CD4-positive, alpha-beta T cell (primary cell): ENCODE measurements at places on chromosomes 16 and 17.

GRCh38 chr17:40707745-40708144 is 4.2 kb upstream of the KRT24 start:
- no peaks in the 10 kb centered on the region for H3K4me1 ChIP-seq
- peaks cover 7% of the 10 kb centered on the region for H3K27me3 ChIP-seq
- DNase-seq = no peak
- no peak overlapping the region for H3K27ac ChIP-seq
- no peaks in the 10 kb centered on the region for H3K36me3 ChIP-seq

- DNase-seq = no peak
- H3K27ac ChIP-seq = peak overlapping the region; percentile 60
- H3K36me3 ChIP-seq = peaks cover 2% of the 10 kb centered on the region
These were observed 3.8 kb upstream of the HOXB2 start for GRCh38 chr17:48548523-48549280.

DNA sequence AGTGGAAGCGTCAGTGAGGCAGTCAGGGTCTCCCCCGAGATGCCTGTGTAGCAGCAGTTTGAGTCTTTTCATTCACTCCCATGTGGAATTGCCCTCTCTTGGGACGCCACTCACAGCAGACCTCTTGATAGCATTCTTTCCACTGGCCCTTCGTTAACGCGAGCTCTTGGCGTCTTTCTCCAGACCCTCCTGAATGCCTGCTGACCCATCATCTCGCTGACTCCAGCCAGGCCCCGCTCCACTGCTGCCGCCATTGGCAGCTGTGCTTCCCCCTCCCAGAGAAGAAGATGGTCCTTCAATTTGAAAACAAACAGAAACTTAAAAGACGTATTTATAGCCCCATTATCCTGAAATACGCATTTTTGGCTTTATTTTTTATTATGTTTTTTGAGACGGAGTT is 63.1 kb downstream of the SEC14L1 start:
- H3K4me1 ChIP-seq = no peaks in the 10 kb centered on the region
- no peak overlapping the region for H3K4me3 ChIP-seq
- H3K27me3 ChIP-seq = no peaks in the 10 kb centered on the region
- H3K36me3 ChIP-seq = peaks cover 81% of the 10 kb centered on the region
- H3K27ac ChIP-seq = no peak overlapping the region
- DNase-seq = no peak

GRCh38 chr17:3890082-3890877 is 2.6 kb downstream of the CAMKK1 start:
- peaks cover 4% of the 10 kb centered on the region for H3K36me3 ChIP-seq
- H3K4me3 ChIP-seq = no peak overlapping the region
- H3K27ac ChIP-seq = no peak overlapping the region
- no peak for DNase-seq
- H3K27me3 ChIP-seq = no peaks in the 10 kb centered on the region

- no peak overlapping the region for H3K27ac ChIP-seq
- H3K27me3 ChIP-seq = no peaks in the 10 kb centered on the region
- no peak overlapping the region for H3K4me3 ChIP-seq
- no peaks in the 10 kb centered on the region for H3K4me1 ChIP-seq
- no peaks in the 10 kb centered on the region for H3K36me3 ChIP-seq
- DNase-seq = no peak
These were observed 201.9 kb upstream of the CDH11 start for GRCh38 chr16:65323655-65324237.

DNA sequence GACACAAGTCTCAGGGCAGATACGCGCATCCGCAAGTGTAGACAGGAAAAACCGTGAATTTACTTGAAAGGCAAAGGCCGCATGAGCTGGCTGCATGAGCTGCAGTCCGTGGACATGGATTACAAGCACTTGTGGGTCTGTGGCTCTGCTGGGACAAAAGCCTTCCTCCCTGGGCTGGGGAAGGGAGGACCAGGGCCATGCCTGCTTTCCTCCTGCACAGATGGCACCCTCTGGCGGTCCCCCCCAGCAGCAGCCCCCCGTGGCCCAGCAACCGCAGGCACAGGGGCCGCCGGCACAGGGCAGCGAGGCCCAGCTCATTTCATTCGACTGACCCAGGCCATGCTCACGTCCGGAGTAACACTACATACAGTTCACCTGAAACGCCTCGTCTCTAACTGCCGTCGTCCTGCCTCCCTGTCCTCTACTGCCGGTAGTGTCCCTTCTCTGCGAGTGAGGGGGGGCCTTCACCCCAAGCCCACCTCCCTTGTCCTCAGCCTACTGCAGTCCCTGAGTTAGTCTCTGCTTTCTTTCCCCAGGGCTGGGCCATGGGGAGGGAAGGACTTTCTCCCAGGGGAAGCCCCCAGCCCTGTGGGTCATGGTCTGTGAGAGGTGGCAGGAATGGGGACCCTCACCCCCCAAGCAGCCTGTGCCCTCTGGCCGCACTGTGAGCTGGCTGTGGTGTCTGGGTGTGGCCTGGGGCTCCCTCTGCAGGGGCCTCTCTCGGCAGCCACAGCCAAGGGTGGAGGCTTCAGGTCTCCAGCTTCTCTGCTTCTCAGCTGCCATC is 1.7 kb upstream of the MRPL12 start:
- H3K27me3 ChIP-seq = no peaks in the 10 kb centered on the region
- DNase-seq = no peak
- peaks cover 39% of the 10 kb centered on the region for H3K4me1 ChIP-seq
- peaks cover 51% of the 10 kb centered on the region for H3K36me3 ChIP-seq
- peak overlapping the region; percentile 93 for H3K4me3 ChIP-seq
- H3K27ac ChIP-seq = no peak overlapping the region

GRCh38 chr17:68324654-68325336 is 33.5 kb downstream of the ARSG start:
- H3K36me3 ChIP-seq = no peaks in the 10 kb centered on the region
- DNase-seq = no peak
- no peaks in the 10 kb centered on the region for H3K27me3 ChIP-seq
- H3K4me3 ChIP-seq = no peak overlapping the region
- no peak overlapping the region for H3K27ac ChIP-seq

DNA sequence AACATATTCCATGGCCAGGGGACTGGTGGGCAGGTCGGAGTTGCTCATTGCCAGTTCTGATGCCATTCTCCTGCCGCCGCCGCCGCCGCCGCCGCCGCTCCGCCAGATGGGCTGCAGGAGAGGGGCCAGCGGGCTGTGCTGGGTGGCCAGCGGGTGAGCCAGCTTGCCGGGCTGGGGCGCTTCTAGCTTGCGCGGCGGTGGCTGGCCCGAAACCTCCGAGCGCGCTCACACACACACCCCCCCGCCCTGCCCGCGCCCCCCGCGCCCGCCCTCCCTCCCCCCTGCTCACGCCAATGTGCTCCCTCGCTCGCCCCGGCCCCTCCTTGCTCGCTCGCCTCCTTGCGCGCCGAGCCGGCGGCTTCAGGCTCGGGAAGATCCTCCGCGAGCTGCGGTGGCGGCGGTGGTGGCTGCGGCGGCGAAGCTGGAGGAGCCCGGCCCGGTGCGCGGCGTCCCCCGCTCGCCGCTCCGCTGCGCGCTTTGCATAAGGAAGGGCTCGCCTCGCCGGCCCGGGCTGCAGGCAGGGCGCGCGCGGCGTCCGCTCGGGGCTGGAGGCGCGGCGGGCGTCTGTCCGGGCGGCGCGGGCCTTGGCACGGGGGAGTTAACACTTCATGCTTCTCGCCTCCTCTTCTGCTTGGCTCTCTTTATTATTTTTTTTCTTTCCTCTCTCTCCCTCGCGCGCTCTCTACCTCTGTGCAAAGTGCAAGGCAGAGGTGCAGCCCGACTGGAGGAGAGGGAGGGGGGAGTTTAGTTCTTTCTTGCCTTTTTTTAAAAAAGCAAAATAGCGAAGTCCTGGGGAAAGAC is 500 bp downstream of the MAF start:
- no peaks in the 10 kb centered on the region for H3K36me3 ChIP-seq
- peak overlapping the region; percentile 90 for H3K4me3 ChIP-seq
- peak overlapping the region; percentile 50 for H3K27ac ChIP-seq
- peaks cover 22% of the 10 kb centered on the region for H3K4me1 ChIP-seq

- no peak overlapping the region for H3K4me3 ChIP-seq
- no peak overlapping the region for H3K27ac ChIP-seq
- no peaks in the 10 kb centered on the region for H3K27me3 ChIP-seq
- no peak for DNase-seq
- no peaks in the 10 kb centered on the region for H3K36me3 ChIP-seq
These were observed 126.4 kb downstream of the USP22 start for GRCh38 chr17:20916383-20916782.

GRCh38 chr16:63938661-63939060 is 1183.2 kb downstream of the CDH11 start:
- no peak for DNase-seq
- no peak overlapping the region for H3K4me3 ChIP-seq
- H3K4me1 ChIP-seq = no peaks in the 10 kb centered on the region
- H3K36me3 ChIP-seq = no peaks in the 10 kb centered on the region
- no peak overlapping the region for H3K27ac ChIP-seq

GRCh38 chr17:42347198-42347597 is 41.0 kb downstream of the STAT3 start:
- no peaks in the 10 kb centered on the region for H3K27me3 ChIP-seq
- peaks cover 7% of the 10 kb centered on the region for H3K4me1 ChIP-seq
- H3K36me3 ChIP-seq = peaks cover 41% of the 10 kb centered on the region
- no peak overlapping the region for H3K27ac ChIP-seq
- H3K4me3 ChIP-seq = no peak overlapping the region

- H3K4me1 ChIP-seq = no peaks in the 10 kb centered on the region
- no peaks in the 10 kb centered on the region for H3K27me3 ChIP-seq
These were observed 16.4 kb downstream of the LYRM1 start for GRCh38 chr16:20916942-20917341.

- H3K4me3 ChIP-seq = no peak overlapping the region
- no peak for DNase-seq
These were observed 38.4 kb upstream of the PABPN1L start for GRCh38 chr16:88904676-88905365.

DNA sequence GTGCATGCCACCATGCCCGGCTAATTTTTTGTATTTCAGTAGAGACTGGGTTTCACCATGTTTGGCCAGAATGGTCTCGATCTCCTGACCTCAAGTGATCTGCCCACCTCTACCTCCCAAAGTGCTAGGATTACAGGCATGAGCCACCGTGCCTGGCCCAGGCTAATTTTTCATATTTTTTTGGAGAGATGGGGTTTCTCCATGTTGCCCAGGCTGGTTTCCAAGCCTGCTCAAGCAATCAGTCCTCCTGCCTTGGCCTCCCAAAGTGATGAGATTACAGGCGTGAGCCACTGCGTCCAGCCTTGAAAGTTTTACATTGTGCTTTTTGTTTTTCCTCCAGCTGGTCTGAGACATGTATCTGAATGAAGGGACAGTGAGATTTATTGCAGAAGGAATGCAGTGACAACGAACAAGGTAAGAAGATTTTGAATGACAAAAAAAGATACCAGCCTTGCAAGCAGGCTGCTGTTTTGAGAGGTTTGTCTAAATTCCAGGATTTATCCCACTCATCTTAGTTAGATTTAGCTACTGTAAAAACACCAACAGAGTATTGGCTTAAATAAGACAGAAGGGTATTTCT is 3.4 kb upstream of the ENGASE start:
- no peak overlapping the region for H3K27ac ChIP-seq
- DNase-seq = no peak
- H3K36me3 ChIP-seq = no peaks in the 10 kb centered on the region
- H3K4me1 ChIP-seq = peaks cover 24% of the 10 kb centered on the region
- no peak overlapping the region for H3K4me3 ChIP-seq

- no peak for DNase-seq
- H3K4me3 ChIP-seq = no peak overlapping the region
- no peak overlapping the region for H3K27ac ChIP-seq
- H3K36me3 ChIP-seq = peaks cover 91% of the 10 kb centered on the region
These were observed 18.2 kb downstream of the PGS1 start for GRCh38 chr17:78396441-78397337.

GRCh38 chr17:76307299-76307965 is 644 bp downstream of the QRICH2 start:
- no peaks in the 10 kb centered on the region for H3K27me3 ChIP-seq
- H3K4me1 ChIP-seq = no peaks in the 10 kb centered on the region
- H3K27ac ChIP-seq = no peak overlapping the region
- DNase-seq = no peak
- H3K36me3 ChIP-seq = peaks cover 13% of the 10 kb centered on the region
- H3K4me3 ChIP-seq = no peak overlapping the region

- H3K27ac ChIP-seq = peak overlapping the region; percentile 81
- peaks cover 62% of the 10 kb centered on the region for H3K4me1 ChIP-seq
- H3K36me3 ChIP-seq = peaks cover 25% of the 10 kb centered on the region
- H3K4me3 ChIP-seq = peak overlapping the region; percentile 38
- H3K27me3 ChIP-seq = no peaks in the 10 kb centered on the region
- DNase-seq = peak; percentile 54
These were observed 15.7 kb downstream of the CRLF3 start for GRCh38 chr17:30808785-30809286.

GRCh38 chr17:13640551-13640950 is 38.8 kb upstream of the HS3ST3A1 start:
- no peak overlapping the region for H3K4me3 ChIP-seq
- no peak overlapping the region for H3K27ac ChIP-seq
- no peak for DNase-seq
- no peaks in the 10 kb centered on the region for H3K27me3 ChIP-seq
- H3K36me3 ChIP-seq = no peaks in the 10 kb centered on the region

DNA sequence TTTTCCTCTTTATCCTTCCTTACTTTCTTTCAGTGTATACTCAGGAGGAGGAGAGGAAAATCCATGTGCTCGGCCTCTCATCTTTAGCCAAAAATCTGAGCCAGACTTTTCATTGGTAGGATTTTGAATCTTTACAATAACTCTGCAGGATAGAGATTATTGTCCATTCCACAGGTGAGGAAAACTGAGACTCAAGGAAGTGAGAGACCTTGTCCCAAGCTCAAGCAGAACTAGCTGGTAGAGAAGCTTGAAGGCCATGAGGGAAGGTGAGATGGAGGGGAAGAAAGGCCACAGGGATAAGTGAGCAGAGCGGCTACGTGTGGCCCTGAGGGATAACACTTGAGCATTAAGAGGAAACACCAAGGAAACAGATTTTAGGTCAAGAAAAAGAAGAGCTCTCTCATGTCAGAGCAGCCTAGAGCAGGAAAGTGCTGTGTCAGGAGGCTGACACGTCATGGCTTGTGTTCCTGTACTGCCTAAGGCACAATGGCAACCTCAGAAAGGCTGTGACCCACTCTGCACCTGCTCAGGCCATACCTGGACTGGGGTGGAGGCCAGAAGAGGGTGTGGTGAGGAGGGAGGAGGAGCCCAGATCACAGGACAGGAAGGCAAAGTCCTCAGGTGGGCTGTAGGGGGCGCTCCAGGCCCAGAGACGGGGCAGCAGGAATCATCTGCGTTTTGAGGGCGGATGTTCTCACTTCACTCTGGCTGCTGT is 11.9 kb downstream of the MT4 start:
- H3K27me3 ChIP-seq = no peaks in the 10 kb centered on the region
- no peaks in the 10 kb centered on the region for H3K36me3 ChIP-seq
- peak; percentile 83 for DNase-seq
- no peak overlapping the region for H3K4me3 ChIP-seq
- H3K27ac ChIP-seq = no peak overlapping the region
- peaks cover 8% of the 10 kb centered on the region for H3K4me1 ChIP-seq

DNA sequence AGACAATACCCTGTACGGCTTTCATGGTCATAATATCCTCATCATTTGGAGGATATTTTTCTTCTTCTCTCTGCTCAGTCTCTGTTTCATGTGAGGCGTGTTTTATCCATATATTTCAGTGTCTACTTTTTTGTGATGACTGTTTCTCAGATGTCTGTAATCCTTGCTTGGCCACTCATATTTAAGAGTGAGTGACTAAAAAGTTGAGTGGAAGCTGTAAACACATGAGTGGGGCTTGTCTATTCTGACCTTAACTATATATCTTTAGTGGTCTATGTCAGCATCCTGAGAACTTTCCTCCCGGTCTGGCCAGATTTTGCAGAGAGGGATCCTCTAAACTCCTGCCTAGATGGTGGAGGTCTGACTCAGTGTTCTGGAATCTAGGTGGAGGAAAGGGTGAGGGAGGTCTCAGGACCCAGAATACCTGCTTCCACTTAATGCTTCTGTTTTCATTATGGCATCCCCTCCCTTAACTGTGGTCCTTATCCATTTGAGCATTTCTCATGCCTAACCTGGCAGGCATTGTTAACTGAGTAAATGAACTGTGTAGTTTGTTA is 6.0 kb downstream of the DDX19B start:
- no peaks in the 10 kb centered on the region for H3K27me3 ChIP-seq
- H3K4me1 ChIP-seq = peaks cover 19% of the 10 kb centered on the region
- H3K4me3 ChIP-seq = no peak overlapping the region
- no peak overlapping the region for H3K27ac ChIP-seq
